Dorsolateral prefrontal cortex (tissue), 122 donors: ENCODE measurements at places on chromosomes 1 and 21.

DNA sequence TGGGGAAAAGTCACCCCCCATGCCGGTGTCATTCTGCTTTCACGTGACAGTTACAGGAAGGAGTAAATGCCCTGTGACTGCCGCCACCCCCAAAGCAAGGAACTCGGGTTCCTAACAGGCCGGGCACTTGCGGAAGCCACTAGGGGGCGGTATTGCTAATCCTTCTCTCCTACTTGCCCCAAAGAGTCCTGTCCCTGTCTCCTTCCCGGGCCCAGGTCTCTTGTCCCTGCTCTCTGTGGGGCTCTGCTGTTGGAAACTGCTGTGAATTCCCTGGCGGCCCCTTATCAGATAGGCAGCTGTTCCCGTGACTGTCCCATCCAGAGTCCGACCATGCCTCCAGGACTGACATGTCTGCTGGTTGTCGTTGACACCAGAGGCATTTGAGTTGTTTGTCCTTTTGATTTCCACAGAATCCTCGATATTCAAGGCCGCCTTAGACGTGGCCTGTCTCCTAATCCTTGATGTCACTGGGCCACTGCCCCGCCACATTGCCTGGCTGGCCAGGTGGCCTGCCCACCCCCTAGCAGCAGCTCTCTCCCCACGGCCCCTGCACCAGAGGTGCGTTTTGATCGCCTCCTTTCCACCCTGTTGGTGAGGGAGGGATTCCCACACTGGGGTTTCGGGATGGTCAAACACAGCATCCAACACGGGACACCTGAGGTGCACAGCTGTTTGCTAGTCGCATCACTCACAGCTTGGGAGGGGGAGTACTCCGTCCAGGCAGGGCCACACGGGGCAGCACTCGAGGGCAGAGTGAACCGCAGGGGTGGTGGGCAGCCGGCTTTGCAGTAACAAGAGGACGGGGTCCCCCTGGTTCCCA lies 37.3 kb downstream of the CHAF1B start:
- DNase-seq = no peak

GRCh38 chr1:206004826-206005225 lies 1.6 kb upstream of the RAB7B start:
- no peak for DNase-seq

- no peak for DNase-seq
Observed at GRCh38 chr1:159206110-159206509, 1.4 kb downstream of the ACKR1 start.

DNA sequence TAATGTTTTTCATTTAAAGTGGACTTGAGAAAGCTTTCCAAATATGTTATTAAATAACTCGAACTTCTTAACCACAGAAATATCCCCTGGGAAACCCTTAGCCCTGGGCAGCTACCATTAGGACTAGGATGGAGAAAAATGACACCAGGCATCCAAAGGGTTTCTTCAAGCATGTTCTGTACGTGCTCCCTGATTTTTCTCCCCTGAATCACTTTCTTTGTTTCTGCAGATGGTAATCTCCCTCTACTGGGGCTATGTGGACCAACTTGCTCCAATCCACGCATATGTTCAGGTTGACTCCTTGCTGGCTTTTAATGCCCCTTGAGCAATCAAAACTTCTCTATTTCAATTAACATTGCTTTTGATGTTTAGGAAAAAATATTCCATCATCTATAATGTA lies 312.7 kb upstream of the C1orf87 start:
- DNase-seq = no peak

- no peak for DNase-seq
Observed at GRCh38 chr1:38834221-38834782, 25.3 kb downstream of the RRAGC start.

DNA sequence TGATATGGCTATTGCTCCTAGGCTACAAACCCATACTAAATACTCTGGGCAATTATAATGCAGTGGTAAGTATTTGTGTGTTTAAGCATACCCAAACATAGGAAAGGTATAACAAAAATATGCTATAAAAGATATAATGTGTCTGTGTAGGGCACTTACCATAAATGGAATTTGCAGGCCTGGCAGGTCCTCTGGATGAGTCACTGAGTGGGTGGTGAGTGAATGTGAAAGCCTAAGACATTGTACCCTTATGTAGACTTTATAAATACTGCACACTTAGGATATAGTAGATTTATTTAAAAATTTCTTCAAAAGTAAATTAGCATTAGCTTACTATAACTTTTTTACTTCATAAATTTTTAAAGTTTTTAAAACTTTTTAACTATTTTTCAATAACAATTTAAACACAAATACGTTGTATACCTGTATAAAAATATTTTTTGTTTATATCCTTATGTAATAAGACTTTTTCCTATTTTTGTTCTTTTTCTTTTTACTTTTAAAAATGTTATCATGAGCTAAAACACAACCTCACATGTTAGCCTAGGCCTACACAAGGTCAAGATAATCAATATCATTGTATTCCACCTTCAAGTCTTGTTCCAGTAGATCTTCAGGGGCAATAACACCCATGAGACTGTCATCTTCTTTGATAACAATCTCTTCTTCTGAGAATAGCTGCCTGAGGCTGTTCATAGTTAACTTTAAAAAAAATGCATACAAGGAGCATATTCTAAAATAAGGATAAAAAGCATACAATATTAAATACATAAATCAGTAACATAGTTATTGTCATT lies 306.3 kb upstream of the RGS18 start:
- DNase-seq = no peak

DNA sequence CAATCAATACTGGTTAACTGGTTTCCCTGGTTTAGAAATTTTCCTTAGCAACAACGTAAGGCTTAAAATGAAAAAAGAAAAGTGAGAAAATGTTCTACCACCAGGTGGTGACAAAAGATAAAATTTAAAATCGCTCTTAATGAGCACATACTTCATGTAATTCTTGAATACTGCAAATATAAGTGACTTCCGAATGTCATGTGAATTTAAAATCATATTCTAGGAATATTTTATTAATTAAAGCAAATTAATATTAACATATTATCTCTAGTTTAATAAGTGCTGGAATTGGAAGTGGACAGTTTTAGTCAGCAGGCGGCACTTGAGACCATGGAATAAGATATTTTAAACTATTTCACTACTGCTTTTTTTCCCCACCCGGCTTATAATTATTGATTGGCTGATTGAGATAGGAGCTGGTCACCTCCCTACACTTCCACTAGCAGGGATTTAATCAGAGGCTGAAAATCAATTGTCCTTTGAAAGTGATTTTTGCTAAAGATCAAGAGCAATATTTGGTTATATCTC lies 5.0 kb upstream of the ADAMTS1 start:
- DNase-seq = no peak

DNA sequence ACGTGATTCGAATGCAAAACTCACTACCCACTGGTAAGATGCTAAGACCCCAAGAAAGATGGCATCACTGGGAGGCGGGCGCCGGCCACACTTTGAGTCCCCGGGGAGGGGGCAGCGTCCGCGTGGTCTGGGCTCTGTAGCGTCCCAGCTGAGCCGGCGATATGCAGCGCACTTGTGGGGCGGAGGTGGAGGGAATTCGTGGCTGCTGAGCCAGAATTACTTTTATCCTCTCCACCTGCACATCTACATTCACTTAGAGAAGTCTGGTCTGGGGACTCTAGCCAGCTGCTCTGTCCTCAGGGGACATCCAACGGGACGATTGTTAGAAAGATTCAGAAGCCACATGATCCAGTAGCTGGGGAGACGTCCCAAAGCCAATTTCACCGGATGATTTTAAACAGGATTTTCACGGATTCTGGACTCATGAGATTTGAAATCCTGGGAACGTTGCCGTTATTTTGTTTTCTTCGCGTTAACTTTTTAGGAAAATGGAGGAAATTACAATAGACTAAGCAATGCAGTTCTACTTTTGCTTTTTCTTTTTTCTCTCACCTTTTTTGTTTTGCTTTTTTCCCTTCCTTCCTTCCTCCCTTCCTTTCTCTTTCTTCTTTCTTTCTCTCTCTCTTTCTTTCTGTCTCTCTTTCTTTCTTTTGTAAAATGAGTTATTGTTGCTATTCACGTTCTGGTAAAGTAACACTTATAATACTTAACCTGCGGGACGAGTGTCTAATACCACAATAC lies 1.3 kb downstream of the JAM2 start:
- peak; percentile 33 for DNase-seq

DNA sequence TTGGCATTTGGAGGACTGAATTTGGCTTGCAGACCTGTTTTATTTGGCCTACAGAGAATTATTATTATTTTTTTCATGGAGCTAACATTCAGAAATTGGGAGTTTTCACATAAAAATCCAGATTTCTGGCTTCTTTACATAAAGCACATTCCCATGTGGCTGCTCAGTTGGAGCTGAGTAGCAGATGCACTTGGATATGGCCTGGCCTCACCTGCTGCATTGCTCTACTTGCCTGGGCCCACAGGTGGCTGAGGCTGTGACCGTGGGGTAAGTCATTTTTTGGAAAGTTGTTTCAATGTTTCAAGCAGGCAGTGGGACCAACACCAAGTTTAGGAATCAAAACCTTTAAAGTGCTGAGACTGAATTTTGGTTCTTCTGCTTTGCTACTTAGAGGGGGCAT lies 56.7 kb downstream of the GADD45A start:
- no peak for DNase-seq

DNA sequence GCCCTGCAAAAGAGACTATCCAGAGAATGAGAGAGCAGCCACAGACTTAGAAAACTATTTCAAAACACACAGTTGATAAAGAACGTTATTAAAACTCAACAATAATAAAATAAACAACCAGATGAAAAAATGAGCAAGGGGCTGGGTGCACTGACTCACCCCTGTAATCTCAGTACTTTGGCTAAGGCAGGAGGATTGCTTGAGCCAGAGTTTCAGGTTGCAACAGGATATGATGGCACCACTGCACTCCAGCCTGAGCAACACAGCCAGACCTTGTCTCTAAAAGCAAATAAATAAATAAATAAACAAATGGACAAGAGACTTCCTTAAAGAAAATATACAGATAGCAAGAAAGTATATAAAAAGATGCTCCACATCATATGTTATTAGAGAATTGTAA lies 144.6 kb downstream of the LRRIQ3 start:
- no peak for DNase-seq

- peak; percentile 81 for DNase-seq
Observed at GRCh38 chr1:203504400-203505250, 10.7 kb downstream of the OPTC start.

- DNase-seq = no peak
Observed at GRCh38 chr1:53482441-53483153, 23.4 kb downstream of the DMRTB1 start.

DNA sequence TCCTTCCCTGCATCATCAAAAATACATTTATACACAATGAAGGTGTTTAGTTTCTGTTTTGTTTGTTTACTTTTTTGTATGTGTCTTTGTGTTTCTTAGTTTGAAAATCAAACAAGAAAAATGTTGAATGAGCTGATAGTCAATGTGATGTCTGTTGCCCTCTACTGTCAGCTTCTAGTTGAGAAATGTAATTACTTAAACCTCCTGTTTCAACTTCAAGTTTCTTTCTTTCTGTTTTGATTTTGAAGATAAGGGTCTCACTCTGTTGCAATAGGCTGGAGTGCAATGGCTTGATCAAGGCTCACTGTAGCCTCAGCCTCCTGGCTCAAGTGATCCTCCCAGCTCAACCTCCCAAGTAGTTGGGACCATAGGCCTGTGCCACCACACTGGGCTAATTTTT lies 37.5 kb downstream of the SPTA1 start:
- no peak for DNase-seq

GRCh38 chr1:37299216-37299615 lies 175.2 kb upstream of the ZC3H12A start:
- DNase-seq = no peak
